ENCODE measurements at places on chromosomes 12 and 14.
A peak's percentile ranks its signal among the peaks of the same experiment; 100 is the strongest.

DNA sequence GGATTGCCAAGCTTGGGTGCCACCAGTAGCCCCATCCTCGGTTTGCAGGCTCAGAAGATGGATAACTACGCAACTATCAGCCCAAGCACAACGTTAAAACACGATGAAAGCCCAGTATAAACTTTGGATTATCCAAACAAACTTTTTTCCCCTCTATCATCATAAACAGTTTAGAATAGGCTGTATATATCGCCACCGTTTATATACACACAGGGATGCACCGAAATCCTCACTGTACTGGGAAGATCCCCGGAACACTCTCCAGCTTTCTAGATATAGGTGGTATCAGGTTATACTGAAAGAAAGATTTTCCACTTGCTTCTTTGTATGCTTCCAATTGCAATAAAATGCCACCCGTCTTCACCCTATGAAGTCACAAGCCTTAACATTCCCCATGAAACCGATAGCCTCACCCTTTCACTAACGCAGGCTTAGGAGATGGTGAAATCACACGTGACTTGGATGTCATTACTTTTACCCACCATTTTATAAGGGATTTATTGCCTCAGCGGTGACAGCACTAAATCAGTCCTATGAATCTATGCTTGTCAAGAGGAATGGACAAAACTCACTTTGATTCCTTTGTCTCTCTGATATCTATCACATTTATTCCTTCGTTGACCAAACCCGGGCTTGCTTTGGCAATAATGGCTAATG is 207.6 kb upstream of the FOXN3 start:
- DNase-seq = no peak

DNA sequence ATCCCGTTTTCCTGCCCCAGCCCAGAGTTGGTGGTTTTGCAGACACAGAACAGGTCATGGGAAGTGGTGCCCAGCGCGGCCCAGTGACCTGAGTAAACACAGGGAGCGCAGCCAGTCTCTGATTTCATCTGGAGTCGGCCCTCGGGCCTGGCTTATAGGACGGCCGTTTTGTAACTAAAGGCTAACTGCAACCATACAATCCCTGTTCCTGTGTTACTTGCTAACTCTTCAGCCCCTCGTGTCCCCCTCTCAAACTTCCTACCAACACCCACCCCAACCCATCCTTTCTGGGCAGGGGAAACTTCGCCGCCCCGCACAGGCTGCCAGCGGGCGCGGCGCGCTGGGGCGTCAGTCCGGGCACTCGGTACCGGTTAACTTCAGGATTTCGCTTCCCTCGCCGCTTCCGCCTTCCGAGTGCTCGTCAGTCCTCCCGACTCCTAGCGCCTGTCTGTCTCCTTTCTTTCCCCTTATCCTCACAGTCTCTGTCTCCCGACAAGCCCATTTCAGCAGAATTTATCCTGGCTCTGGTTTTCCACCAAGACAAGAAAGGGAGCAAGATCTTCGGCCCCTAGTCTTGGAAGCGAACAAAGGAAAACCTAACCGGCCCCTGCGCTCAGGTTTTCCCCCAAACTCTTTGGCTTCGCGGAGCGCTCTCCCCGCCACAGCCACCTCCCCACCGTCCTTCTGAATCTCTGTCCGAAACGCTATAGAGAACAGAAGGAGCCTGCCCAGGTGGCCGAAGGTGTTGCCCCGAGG is 2.0 kb downstream of the SIX1 start:
- peak; percentile 30 for DNase-seq

- no peak for DNase-seq
Measured at GRCh38 chr12:12903642-12904609, 12.6 kb downstream of the GPRC5A start.

- DNase-seq = no peak
Measured at GRCh38 chr14:105492971-105493871, 2.2 kb downstream of the TEDC1 start.

DNA sequence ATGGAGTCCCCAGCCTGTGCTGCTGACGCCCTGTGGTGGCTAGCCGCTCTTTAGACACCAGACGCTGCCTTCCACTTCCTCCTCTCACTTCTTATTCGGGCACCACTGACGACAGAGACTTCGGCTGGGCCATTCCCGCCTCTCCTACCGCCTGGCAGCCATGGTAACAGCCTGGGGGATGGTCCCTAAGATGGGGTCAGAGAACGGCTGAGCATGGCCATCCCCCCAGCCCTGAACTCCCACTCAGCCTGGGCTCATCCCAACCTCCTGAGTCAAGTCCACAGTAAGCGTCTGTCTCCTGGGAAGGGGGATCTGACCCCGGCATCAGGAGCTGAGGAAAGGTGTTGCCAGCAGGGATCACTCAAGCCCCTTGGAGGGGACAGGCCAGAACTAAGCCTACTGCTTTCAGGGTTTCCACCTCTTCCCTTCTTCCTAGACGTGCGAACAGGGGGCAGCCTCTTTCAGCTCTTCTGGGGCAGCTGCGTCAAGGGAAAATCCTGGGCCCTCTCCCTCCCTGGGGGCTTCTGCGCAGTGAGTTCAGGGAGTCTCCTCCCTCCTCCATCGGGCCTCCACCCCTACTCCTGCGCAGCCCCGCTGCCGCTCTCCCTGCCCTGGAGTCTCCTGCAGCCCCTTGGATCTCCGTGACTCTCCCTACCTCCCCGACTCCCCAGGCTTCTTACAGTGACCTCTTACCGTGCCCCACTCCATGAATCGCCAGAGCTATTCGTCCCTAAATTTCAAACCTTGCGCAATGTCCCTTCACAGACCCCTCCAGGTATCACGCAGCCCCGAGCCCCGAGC is 643 bp upstream of the TAMALIN start:
- no peak for DNase-seq

DNA sequence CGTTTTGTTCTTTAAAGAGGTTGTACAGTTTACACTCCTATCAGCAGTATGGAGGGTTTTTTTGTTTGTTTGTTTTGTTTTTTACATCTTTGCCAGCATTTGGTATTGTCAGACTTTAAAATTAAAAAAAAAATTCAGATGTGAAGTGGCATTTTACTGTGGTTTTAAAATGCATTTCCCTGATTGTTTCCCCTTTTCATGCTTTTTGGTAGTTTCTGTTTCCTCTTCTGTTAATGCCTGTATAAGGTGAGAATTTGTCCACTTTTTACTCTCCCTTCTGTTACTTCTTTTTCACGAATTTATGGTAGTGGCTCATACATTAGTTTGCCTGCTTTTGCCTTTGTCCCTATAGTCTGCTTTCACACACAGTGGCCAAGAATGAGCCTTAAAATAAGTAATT is 36.6 kb downstream of the MNAT1 start:
- DNase-seq = no peak

GRCh38 chr14:90107789-90108188 is 46.0 kb downstream of the KCNK13 start:
- no peak for DNase-seq

DNA sequence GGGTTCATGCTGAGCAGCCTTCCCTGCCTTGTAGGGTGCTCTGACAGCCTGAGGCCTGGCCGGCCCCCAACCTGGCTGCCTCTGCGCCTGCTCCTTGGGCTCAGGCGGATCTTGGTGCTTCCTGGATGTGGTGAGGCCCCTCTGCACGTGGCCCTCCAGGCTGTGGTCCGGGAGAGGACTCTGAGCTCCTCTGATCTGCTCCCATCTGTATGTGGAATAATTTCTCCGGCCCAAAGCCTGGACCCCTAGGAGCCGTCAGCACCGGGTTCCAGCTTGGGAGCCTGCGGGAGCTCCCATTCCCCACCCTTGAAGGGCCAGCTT is 21.3 kb upstream of the EIF2B2 start:
- DNase-seq = no peak

DNA sequence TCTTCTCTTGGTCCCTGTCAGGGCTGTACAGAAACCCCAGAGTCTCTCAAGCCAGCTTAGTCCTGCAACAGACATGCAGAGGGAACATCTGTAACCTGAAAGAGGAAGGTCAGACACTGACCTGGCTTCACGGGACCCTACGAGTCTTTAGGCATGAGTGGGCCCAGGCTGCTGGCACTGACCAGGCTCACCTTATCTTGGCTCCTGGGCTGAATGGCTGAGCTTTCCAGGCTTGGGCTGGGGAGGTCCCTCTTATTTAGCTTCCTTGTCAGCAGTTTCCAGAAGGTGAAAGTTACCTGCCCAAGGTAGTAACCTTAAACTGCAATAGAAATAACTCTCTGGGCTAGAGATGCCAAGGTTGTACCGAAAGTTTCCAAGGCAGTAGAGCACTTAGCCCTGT is 58.4 kb upstream of the FUT8 start:
- no peak for DNase-seq

GRCh38 chr12:52293926-52294325 is 2.6 kb upstream of the KRT81 start:
- DNase-seq = no peak

DNA sequence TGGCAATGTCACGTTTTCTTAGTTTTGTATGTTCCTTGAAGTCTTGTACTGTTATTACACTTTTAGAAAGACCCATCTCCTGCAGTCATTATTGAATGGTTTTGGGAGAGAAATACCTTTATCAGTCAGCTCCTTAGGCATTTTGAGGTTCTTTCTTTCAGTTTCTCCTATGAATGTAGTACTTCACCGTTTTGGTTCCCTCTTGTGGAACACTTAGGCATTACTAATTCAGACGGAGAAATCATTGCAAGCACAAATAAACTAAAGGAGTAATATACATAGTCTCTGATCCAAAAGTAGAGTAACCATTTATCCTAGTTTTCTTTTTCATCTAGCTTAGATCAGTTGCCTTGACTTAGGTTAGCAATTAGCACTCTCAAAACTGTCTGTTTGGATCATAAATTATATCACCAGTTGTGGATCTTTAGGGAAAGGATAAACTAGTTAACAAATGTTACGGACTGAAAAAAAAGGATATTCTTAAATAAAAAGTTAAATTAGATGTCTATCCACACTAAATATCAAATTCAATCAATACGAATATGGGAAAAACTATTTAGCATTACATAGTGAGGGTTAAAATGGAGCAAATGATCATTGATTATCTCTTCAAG is 1538.3 kb upstream of the SEL1L start:
- no peak for DNase-seq

DNA sequence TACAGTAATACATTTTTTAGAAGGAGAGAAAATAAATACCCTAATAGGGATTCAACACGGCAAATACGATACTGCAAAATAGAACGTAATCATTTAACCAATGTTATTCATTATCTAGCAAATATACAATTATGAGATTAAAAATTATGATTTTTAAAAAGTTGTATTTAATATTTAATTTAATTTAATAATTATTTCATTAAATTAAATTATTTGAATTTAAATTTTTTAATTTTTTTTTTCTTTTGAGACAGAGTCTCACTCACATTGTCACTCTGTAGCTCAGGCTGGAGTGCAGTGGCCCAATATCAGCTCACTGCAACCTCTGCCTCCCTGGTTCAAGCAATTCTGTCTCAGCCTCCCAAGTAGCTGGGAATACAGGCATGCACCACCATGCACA is 42.0 kb downstream of the GXYLT1 start:
- no peak for DNase-seq

DNA sequence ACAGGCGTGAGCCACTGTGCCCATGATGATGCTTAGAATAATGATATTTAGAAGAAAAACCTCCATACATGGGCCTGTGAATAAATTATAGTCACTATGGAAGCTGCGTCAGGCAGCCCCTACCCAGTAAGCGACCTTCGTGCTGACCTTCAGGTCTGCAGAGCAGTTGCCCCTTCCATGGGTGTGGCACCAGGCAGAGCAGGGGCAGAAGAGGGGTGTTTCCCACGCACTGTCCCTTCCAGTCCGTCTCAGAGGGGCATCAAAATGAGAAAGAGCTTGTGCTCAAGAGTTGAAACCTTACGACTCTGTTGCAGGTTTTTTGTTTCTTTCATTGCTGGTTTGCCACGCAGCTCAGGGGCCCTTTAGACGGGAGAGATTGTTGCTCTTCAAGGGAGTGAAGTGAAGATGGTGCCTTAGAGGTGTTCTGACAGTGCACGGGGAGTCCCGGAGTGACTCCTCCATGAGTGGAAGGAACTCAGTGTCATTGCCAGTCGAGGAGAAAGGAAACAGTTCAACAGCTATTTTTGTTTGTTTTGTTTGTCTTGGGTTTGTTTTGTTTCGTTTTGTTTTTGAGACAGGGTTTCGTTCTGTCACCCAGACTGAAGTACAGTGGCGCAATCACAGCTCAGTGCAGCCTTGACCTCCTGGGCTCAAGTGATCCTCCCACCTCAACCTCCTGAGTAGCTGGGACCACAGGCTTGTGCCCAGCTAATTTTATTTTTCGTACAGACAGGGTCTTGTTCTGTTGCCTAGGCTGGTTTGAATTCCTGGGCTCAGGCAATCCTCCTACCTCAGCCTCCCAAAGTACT is 13.9 kb downstream of the CKB start:
- DNase-seq = no peak

DNA sequence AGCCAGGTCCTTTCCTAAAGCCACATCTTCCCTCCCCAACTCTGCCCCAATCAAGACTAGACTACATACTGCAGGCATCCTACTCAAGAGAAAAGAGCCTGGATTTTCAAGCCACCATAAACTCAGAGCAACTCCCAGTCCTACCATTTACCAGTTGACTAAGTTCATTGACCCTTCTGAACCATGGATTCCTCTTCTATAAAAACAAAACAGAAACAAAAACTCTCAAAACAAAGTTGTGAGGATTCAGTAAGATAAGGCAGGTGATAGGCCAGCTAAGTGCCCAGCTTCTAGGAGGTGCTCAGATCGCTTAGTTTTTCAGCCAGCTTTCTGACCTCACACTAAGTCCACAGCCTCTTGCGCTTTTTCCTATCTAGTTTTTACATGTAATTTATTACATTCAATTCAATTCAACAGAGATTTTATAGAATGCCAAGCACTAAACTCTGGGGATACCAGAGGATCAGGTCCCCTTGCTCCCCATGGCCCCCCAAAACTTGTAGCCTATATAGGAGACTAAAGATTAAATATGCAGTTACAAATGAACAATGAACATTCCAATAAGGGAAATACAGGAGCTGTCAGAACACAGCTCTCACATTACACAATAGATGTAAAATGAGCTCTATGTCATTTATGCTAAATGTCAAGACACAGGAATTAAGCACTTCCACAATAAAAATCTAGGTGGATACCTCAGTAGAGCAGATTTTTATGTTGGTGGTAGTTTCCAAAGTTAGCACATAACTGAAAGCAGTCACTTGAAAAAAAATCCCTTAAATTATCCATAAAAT is 104.5 kb upstream of the EGLN3 start:
- DNase-seq = no peak

- DNase-seq = no peak
Measured at GRCh38 chr14:91727121-91727520, 4.8 kb downstream of the CATSPERB start.

DNA sequence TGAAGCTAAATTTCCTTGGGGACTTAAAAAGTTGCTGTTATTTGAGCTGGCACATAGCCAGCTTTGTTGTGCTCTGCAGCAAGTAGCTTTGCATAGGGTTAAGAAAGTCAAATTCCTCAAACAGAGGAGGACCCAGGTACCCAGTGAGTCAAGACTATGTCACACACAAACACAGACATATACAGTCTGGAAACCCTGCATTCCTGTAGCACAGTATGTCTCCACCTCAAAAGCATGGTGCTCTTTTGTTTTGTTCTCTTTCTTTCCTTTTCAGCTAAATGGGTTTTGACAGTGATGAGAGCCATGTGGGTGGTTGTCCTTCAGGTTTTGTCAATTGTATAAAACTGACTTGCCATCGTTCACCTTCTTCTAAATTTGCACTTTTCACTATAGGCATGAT is 179.6 kb upstream of the DIO2 start:
- peak; percentile 20 for DNase-seq

All from T1000 (cell line).